ENCODE measurements at places on chromosomes 3 and 15. TPM values are rescaled to one million over a fixed set of nuclear protein-coding genes. Genes with fewer than 3 reads are reported as not detected.

The UNC13C gene
- polyA plus RNA-seq = under 0.01 TPM

The GPR160 gene
- polyA plus RNA-seq = 55.9 TPM

The LPCAT4 gene
- polyA plus RNA-seq = 62.5 TPM

GRCh38 chr15:76439542-76439941, 103.0 kb downstream of the ISL2 start:
- DNase-seq = no peak
- H3K36me3 ChIP-seq = no peaks in the 10 kb centered on the region
- H3K4me3 ChIP-seq = no peak overlapping the region
- no peaks in the 10 kb centered on the region for H3K4me1 ChIP-seq
- H3K27me3 ChIP-seq = no peaks in the 10 kb centered on the region
- H3K27ac ChIP-seq = no peak overlapping the region

The MESP2 gene
- polyA plus RNA-seq = not detected

GRCh38 chr3:49638445-49638844, 35.7 kb upstream of the APEH start:
- no peak for DNase-seq
- no peak overlapping the region for H3K27ac ChIP-seq
- H3K4me1 ChIP-seq = no peaks in the 10 kb centered on the region
- H3K36me3 ChIP-seq = no peaks in the 10 kb centered on the region
- no peaks in the 10 kb centered on the region for H3K27me3 ChIP-seq

- H3K4me1 ChIP-seq = no peaks in the 10 kb centered on the region
- no peaks in the 10 kb centered on the region for H3K27me3 ChIP-seq
- DNase-seq = no peak
- H3K27ac ChIP-seq = no peak overlapping the region
- peaks cover 19% of the 10 kb centered on the region for H3K36me3 ChIP-seq
Measured at GRCh38 chr3:16294844-16295243, 29.8 kb downstream of the OXNAD1 start.

- no peaks in the 10 kb centered on the region for H3K36me3 ChIP-seq
- H3K27ac ChIP-seq = no peak overlapping the region
- no peak overlapping the region for H3K4me3 ChIP-seq
- no peaks in the 10 kb centered on the region for H3K4me1 ChIP-seq
- no peaks in the 10 kb centered on the region for H3K27me3 ChIP-seq
Measured at GRCh38 chr15:80934761-80935221, 54.8 kb downstream of the MESD start.

GRCh38 chr15:99410477-99410876, 155.3 kb upstream of the MEF2A start:
- DNase-seq = no peak
- H3K27ac ChIP-seq = no peak overlapping the region
- no peaks in the 10 kb centered on the region for H3K36me3 ChIP-seq
- H3K4me3 ChIP-seq = no peak overlapping the region

The HTR3E gene
- polyA plus RNA-seq = 2.7 TPM

All from small intestine (tissue), 16 donors.